ENCODE measurements at places on chromosomes 13 and 19. TPM values are rescaled to one million over a fixed set of nuclear protein-coding genes. Genes with fewer than 3 reads are reported as not detected.

Gene LGALS4
- total RNA-seq: 9.2 TPM

Gene PDCD5
- total RNA-seq: 71.8 TPM

Gene FUT6
- total RNA-seq: 4.7 TPM

Gene PRSS57
- not detected for total RNA-seq

Gene CPB2
- total RNA-seq: not detected

Gene ZNF57
- 9.6 TPM for total RNA-seq

Gene KISS1R
- not detected for total RNA-seq

GRCh38 chr19:7505682-7506384, 10.1 kb upstream of the ZNF358 start:
- no peak for DNase-seq

- no peak for DNase-seq
Measured at GRCh38 chr13:32232263-32232662, 82.9 kb downstream of the ZAR1L start.

GRCh38 chr19:19059018-19059836, 4.6 kb upstream of the SLC25A42 start:
- no peak for DNase-seq

GRCh38 chr19:34120846-34121639, 51.3 kb upstream of the LSM14A start:
- DNase-seq: no peak

DNA sequence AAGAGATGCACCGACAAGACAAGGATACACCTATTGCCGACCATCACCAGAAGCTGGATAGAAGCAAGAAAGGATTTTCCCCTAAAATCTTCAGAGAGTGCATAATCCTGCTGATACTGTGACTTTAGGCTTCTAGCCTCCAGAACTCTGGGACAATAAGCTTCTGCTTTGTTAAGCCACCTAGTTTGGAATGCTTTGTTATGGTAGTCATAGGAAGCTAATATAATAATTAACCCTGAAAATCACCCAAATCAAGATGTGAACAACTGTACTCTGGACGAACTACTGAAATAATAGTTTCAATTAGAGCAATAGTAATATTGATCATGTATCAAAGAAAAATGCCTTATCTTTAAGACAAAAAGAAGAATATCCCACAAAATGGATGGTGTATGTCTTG, 524.6 kb downstream of the EFNB2 start:
- no peak for DNase-seq

GRCh38 chr13:23599083-23599925, 29.1 kb downstream of the TNFRSF19 start:
- no peak for DNase-seq

GRCh38 chr13:24680258-24680920, at the start of gene ATP12A:
ATP12A (plus strand) TSS chr13:24680408; CDS start chr13:24680744, 336 bp downstream.
- DNase-seq: no peak

DNA sequence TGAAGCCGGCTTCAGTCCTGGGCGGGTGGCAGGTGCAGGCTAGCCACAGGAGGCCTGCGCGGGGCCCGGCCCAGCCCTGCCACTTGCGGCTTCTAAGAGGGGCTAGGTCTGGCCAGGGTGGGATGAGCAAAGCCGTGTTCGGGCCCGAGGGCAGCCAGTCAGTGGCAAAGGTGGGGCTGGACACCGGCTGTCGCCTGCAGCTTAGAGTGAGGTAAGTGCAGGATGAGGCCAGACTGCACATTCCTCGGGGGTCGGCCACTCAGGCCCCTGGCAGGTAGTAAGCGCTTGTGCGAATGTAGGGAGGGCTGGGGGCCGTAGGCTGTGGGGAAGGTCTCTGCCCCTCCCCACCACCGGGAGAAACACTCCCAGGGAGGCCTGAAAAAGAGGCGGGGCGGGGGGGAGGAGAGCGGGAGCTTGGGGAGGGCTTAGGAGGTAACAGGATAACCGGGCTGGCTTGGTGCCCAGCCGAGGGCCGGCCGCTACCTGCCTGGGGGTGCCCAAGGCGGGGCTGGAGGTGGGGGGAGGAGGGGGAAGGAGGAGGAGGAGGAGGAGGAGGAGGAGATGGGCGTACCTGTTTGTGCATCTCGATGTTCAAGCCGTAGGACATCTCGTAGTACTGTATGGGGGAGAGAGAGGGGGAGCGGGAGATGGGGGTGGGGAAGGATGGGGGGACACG, 6.4 kb downstream of the TLE5 start:
- peak; percentile 91 for DNase-seq

DNA sequence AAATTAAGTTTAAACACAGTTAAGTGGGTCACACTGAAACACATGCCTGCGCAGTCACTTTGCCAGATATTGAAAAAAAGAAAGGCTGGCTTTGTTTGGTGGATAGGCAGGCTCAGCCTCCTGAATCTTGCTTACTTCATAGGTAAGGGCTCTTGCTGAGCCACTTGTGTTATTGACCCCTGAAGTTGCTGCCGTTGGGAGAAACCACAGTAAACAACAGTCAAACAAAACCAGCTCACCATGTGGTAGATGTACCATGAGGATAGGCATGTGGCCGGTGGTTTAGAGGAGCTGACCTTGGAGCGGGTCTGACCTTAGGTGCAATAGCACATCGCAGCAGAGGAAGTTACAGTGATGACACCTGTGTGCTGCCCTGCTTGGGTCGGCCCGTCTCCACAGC, 52.2 kb downstream of the SPATA13 start:
- DNase-seq: no peak

GRCh38 chr19:11267316-11268085, 5.2 kb upstream of the DOCK6 start:
- no peak for DNase-seq

- no peak for DNase-seq
Measured at GRCh38 chr13:66273011-66273410, 957.1 kb downstream of the PCDH9 start.

GRCh38 chr13:26021516-26021915, 30.3 kb downstream of the SHISA2 start:
- no peak for DNase-seq

DNA sequence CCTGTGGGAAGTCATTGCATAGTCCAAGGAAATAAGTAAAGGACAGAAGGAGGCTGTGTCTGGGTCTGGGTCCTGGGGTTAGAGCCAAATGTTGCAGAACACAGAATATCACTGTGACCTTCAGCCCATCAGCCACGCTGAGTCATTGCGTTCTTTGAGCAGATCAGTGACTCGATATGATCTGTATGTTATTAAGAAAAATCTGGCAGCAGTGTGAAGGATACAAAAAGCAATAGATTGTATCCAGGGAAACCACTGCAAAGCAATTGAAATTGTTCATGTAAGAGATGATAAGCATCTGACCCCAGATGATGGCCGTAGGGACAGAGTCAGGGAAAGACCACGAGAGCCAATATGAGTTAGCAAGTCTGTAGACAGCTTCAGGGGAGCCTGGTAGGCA, 1575.1 kb upstream of the SLC10A2 start:
- no peak for DNase-seq

DNA sequence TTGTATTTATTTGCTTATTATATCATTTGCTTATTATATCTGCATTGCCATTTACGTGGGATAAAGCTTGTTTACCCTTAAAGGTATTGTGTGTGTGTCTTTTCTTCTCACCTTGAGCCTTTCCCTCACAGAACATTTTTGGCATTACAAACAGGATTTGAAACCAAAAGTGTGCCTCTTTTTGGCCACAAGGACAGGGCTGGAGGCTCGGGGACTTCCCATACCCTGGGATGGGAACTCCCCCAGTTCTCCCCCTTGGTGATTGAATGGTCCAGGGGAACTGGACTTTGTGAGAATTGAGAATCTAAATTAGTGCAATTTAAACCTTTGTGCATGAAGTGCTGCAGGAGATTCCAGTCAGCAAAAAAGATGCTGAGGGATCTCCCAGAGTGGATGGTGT, 2.4 kb upstream of the ZNF506 start:
- DNase-seq: no peak

DNA sequence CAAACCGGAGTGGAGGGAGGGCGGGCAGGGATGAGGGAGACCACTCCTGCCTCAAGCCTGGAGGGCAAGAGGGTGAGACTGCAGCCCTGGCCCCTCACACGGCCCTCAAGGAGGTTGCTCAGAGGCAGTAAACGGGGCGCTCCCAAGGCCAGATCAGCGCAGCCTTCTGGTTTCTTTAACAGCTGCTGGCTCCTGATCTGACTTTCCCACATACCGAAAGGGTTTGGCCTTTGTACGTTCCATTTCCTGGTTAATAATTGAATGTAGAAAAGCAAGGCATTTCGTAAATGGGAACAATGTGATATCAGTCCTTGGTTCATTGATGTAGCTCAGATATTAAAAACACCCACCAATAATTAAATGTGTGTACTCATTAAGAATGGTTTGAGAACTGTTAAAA, 71.5 kb downstream of the GGACT start:
- DNase-seq: no peak

DNA sequence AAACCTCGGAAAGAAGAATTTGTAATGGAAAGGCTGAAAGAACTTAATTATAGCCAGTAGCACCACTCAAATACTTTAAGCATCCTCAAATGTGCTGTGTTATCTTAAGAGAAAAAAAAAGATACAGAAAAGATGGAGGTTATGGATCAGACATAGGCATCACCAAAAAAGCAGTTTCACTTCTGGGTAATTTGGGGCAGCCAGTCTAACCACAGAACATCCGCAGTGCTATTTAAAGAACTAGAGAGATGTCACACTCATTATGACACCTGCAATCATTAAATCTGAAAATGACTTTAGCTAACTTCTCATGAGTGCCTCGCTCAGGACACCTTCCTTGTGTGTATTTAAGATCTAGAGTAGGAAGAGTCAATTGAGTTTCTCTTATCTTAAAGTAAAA, 211.8 kb downstream of the RBM26 start:
- no peak for DNase-seq

- DNase-seq: no peak
Measured at GRCh38 chr13:42377640-42378382, 105.9 kb downstream of the AKAP11 start.

DNA sequence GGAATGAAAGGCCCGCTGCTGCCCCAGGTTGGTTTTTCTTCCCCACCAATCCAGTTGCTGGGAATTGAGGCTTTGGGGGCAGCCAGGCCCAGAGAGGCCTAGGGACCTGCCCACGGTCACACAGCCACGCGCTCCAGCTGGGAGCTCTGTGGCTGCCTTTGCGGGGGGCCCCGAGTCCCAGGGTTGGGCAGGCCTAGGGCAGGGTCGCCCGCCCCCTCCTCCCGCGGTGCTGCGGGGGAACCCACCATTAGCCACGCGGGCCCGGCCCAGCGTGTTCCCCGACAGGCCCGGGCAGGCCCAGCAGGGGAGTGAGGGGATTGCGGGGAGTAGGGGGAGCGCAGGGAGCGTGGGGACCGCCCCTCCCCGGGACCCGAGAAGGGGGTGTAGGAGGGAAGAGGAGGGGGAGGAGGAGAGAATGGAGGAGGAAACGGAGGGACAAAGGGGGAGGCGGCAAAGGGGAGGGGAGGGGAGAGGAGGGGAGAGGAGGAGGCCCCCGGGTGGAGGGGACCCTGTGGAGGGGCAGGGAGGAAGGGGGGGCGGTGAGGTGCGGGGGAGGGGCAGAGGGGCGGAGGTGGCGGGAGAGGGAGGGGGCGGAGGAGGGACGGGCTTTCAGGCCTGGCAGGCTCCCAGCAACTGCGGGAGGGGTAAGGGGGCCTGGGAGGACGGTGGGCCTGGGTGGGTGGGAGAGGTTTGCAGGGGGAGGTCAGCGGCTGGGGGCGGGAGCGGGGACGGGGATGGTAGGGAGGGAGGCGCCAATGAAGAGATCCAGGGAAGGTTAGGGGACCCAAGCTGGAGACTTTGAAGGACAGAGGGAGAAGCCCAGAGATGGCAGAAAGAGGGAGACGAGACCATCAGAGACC, 12.9 kb upstream of the TLE2 start:
- no peak for DNase-seq

DNA sequence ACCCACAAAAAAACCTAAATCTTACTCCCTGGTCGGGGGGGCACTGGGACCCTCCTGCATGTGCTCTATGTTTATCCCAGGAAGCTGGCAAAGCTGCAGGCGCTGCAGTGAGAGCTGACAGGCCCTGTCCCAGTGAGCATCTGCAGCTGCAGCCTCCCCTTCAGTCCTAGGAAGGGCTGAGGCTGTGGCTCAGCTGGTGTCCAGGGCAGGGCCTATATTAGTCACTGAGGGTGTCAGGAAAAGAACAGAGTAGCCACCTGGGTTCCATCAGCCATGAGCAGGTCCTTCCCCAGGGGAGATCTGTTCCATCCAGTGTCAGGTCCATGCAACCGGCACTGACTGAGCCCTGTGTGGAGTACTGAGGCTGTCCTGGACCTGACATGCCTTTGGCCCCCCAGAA, 120.5 kb downstream of the TNFRSF19 start:
- no peak for DNase-seq

GRCh38 chr13:99577934-99578917, 77.0 kb downstream of the TM9SF2 start:
- no peak for DNase-seq

GRCh38 chr13:113656003-113656588, 1.9 kb downstream of the ATP4B start:
- no peak for DNase-seq

GRCh38 chr13:51771418-51772104, 32.4 kb downstream of the DHRS12 start:
- DNase-seq: no peak

- no peak for DNase-seq
Measured at GRCh38 chr13:93222976-93223375, 3.6 kb upstream of the GPC6 start.

DNA sequence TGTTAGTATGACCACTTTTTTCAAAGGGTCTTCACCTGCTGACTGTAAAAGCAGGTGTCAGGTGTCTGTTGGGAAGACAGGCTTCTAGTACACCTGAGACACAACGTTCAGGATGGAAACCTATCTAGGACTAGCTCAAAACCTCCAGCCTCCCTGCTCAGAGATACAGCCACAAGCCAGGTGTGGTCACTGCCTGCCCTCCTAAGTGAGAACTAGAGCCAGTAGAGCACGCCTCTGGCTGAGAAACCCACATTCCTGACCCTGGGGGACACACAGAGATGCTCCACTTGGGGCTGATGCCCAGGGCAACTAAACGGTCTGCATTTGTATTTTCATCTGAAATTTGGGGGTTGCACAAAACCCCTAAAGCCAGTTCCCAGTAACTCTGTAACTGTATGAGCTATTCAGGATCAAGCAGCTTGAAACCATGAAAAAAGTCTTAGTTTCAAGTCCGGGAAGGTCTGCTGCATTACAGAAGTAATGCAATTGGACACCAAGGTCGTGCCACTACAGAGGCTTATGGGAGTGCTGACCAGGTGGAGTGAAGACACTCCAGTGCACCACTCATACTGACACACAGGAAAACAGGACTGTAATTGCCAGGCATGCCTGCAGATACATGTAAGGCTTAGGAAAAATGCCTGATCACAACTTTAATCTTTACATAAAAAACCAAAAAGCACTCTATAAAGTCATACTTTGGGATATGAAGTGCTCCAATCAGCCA, 27.8 kb downstream of the ANKRD10 start:
- DNase-seq: no peak

- no peak for DNase-seq
Measured at GRCh38 chr13:36362914-36363313, 16.7 kb upstream of the SPART start.

- peak; percentile 72 for DNase-seq
Measured at GRCh38 chr19:48724796-48725753, 5.5 kb upstream of the MAMSTR start.

Data from ureter (tissue), 1 donor.